ENCODE measurements at places on chromosomes 6 and 20. TPM values are rescaled to one million over a fixed set of nuclear protein-coding genes. Genes with fewer than 3 reads are reported as not detected.

GRCh38 chr6:30007132-30007764 lies 53.8 kb upstream of the POLR1H start:
- DNase-seq = no peak

Gene SIRPB1
- polyA plus RNA-seq = 2.2 TPM

Gene RAB22A
- 16.2 TPM for polyA plus RNA-seq

GRCh38 chr6:55033016-55033546 lies 141.2 kb upstream of the HCRTR2 start:
- no peak for DNase-seq

DNA sequence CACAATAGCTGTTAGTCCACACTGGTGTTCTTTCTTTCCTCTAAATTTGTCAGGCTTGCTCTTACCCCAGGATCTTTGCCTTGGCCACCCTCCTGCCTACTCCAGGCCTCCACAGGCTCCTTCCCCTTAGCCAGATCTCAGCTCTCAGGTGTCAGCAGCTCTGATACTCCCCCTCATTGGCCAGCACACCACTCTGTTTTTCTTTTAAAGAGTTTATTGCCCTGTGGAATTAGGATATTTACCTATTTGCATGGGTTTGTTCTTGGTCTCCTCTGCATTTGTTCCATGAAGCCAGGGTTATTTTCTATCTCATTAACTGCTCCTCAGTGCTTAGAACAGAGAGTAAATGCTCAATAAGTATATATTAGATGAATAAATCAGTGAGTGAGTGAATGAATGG lies 36.8 kb downstream of the GCNT2 start:
- no peak for DNase-seq

- no peak for DNase-seq
Measured at GRCh38 chr6:113289166-113289565, 568.0 kb upstream of the MARCKS start.

DNA sequence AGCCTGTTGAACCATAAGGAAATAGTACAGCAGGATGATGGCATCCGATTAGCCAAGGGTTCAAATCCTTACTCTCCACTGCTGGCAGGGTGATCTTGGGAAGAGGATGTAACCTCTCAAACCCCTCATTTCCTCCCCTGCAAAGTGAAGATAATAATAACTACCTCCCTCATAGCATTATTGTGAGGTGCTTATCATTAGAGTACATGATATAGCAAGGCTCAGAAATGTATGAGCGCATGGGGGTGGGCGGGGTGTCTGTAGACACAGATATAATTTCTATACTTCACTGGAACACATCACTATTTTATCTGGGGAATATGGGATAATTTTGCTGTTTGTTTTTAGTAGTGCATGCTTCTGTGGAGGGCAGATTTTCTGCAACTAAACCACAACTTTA lies 89.8 kb upstream of the LAMP5 start:
- DNase-seq = no peak

- no peak for DNase-seq
Measured at GRCh38 chr6:122753688-122754056, 25.8 kb upstream of the FABP7 start.

GRCh38 chr20:23269954-23270353 lies 80.6 kb upstream of the NXT1 start:
- no peak for DNase-seq

GRCh38 chr6:3849681-3850450 lies 693 bp downstream of the FAM50B start:
- DNase-seq = no peak

- no peak for DNase-seq
Measured at GRCh38 chr6:136640132-136640915, 90.1 kb upstream of the MAP7 start.

GRCh38 chr6:8904754-8905153 lies 469.4 kb upstream of the SLC35B3 start:
- DNase-seq = no peak

GRCh38 chr6:142757852-142758628 lies 186.9 kb downstream of the HIVEP2 start:
- DNase-seq = no peak

DNA sequence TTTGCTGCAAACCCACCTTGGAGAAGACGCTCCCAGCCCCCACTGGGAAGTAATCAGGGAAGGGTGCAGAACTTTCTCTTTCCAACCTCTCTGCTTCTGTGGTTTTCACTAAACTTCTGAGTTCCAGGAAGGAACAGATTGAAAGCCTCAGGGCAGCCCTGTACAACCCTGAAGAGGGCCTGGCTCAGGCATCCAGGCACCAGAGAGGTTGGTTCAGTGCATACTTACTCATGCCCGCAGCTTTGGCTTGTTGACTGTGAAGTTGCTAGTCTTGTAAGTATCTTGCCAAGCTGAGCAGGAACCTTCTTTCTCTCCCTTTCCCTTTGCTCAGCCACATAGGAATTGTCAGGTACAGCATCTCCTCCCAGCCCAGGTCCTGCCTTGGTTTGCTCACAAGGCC lies 272.2 kb upstream of the FOXQ1 start:
- no peak for DNase-seq

DNA sequence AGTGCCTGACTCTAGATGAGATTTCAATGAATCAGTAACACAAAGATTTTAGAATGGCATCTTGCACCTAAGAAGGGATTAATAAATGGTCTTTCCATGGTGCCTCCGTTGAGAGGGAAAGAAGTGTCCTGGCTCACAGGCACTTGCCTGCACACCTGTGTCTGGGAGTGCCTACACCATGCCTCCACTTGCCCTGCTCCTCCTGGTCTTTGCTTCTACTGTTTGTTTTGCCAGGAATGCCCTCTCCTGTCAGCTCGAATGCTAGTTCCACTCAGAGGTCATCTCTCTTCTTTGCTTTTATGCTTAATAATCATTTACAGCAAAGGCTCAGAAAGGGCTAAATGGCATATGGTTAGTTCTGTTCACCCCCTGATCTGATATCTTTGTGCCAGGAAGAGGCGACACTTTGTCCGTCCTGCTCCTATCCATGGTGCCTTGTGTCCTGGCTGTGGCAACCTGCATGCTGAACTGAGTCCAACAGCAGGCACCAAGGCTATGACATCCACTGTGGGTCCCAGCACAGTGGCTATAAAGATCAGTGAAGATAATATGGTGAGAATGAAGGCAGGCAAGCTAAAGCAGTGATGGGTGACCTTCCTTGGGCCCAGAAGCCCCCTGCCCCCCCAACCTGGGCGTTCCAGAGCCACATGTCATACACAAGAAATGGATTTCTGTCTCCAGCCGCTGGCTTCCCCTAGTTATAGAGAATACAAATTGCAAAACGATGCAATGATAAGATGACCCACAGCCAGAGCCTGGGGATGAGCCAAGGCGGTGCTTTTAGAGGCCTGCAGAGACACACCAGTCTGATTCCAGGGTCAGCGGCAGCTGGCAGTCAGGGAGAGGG lies 1.4 kb downstream of the C6orf132 start:
- DNase-seq = no peak

Gene MATN4
- polyA plus RNA-seq = 0.19 TPM

DNA sequence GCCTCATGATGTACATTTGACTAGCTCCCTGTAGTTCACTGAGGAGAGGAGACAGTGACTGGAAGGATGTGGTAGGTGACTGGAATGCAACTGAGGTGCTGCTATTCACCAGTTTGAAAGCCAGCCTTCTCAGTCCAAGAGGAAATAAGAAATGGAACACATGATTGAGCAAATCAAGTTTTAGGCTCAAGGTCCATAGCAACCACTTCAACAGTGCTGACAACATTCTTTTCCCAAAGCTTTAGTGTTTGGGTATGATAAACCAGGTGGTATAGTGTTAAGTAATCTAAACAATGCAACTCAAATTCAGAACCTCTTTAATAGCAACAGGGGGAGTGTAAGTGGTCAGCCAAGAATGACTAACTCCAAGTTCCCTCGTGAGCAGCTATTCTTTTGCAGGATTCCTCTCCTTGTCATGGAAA lies 9.2 kb downstream of the ZHX3 start:
- DNase-seq = no peak

- no peak for DNase-seq
Measured at GRCh38 chr20:57180954-57181353, 85.5 kb downstream of the BMP7 start.

Gene TAAR9
- polyA plus RNA-seq = not detected

DNA sequence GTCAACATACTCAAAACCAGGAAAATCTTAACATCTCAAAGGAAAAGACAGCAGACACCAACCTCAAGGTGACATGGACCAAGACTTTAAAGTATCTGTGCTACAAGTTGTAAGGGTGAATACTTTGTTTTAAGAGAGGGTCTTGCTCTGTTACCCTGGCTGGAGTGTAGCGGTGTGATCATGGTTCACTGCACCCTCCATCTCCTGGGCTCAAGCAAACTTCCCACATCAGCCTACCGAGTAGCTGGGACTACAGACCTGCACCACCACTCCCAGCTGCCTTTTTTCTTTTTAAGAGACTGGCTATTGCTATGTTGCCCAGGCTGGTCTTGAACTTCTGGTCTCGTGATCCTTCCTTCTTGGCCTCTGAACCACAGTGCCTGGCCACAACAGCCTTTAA lies 9.7 kb downstream of the AMD1 start:
- DNase-seq = no peak

- DNase-seq = no peak
Measured at GRCh38 chr20:56343861-56344381, 14.9 kb upstream of the FAM210B start.

DNA sequence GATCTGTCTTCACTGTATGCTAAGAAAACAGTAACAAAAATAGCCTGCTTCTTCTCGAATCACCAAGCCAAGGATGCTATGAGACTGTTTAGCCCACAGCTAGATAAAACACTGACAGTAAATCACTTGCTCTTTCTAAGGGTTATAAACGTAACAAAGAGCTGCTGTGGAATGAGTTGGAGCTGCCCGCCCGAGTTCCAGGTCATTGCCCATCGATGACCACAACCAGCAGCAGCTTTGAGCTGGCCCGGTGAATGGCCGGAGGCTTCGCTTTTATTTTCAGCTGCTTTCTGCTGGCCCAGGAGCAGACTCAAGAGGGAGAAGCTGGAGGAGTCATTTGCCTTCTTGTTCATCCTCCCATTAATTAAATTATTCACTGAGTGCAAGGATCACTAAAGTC lies 82.2 kb upstream of the CDH4 start:
- DNase-seq = no peak

Gene SNAP25
- 6.3 TPM for polyA plus RNA-seq

GRCh38 chr6:43846556-43846955 lies 76.5 kb downstream of the VEGFA start:
- DNase-seq = no peak

GRCh38 chr6:149065658-149066556 lies 251.6 kb upstream of the TAB2 start:
- no peak for DNase-seq

Gene ECT2L
- polyA plus RNA-seq = 0.11 TPM

DNA sequence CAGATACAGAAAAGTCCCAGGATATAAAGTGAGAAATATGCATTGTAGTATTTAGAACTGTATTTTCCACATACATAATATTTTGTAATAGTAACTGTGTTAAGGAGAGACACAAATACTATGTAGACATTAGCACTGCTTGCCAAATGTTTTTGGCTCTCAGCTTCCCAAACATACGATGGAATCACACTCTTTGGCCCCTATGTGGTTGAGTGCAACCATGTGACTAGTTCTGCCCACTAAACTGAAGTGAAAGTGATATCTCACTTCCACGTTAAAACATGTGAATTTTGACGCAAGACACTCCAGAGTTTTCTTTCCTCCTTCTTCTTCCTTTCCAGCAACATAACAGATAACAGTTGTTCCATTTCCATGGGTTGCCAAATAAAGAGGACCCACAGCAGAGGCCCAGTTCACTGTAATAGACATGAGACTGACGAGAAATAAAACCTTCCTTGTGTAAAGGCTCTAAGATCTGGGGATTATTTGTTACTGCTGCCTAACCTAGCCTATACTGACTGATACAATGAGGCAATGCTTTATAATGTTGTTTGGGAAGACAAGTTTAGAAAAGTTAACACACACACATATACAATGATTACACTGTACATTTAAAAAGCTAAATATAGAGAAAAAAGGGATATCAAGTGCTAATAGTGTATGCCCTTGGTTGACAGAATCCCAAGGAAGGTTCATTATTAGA lies 97.2 kb downstream of the PTPRT start:
- no peak for DNase-seq

Gene B3GAT2
- polyA plus RNA-seq = 1.6 TPM

GRCh38 chr6:109001291-109001894 lies 93.3 kb downstream of the SESN1 start:
- DNase-seq = no peak

- no peak for DNase-seq
Measured at GRCh38 chr6:66189915-66190314, 482.9 kb upstream of the EYS start.

Gene EGFL8
- polyA plus RNA-seq = 24.4 TPM

Gene ULBP1
- polyA plus RNA-seq = 0.99 TPM

Gene ADNP
- 112 TPM for polyA plus RNA-seq

DNA sequence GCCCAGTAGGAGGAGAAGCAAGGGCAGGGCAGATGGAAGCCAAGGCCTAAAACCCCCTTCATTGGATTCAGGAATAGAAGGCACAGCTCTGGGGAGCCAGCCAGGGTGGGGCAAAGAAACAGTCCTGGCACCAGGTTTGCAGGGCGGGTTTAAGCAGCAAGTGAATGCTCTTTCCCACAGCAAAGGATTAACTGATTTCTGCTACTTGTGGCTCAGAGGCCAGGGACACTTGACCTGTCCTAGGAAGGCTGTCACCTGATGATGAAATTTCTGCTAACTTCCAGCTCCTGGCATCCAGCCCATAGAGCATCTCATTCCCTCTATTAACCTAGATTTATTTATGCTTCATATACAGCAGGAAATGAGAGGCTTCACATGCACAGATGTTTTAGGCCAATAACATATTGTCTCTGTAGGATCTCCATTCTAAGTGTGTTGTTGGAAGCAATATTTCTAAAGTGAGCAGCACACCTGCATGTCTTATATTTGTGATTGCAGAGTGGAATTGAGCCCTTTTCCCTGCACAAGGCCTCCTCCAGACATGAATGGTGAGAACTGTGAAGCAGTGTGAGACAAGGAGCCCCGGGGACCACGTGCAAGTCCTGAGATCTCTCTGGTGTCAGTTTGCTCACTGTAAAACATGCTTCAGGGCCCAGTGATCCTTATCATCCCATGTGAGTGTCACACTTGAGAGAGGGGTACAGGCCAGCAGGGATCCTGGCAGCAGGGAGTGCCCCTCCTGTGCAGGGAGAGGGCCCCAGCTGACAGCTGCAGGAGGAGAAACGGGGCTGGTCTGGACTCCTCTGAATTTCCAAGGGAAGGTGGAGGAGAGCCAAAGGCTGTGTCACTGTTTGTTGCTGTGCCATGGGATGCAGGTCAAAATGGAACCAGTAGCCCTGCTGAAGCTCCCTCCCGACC lies 41.1 kb upstream of the CST5 start:
- no peak for DNase-seq

DNA sequence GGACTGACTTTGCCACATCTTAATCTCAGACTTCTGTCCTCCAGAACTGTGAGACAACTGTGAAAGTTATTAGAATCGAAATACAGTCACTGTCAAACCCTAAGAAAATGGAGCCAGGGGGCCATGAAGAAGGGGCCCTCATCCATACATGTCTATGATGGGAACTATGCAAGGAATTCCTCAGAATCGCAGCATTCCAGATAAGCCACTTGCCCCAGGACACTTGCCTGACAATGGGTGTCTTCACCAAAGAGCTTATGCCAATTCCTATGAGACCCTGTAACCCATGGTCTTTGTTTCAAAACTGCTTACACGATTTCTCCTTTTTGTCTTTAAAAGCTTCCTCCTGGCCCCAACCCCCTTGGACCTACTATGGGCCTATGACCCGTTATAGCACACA lies 90.4 kb upstream of the FOXP4 start:
- DNase-seq = no peak
